ENCODE measurements at places on chromosomes 4 and X.

GRCh38 chr4:153497091-153497531, 31.0 kb downstream of the TMEM131L start:
- DNase-seq, result no peak

DNA sequence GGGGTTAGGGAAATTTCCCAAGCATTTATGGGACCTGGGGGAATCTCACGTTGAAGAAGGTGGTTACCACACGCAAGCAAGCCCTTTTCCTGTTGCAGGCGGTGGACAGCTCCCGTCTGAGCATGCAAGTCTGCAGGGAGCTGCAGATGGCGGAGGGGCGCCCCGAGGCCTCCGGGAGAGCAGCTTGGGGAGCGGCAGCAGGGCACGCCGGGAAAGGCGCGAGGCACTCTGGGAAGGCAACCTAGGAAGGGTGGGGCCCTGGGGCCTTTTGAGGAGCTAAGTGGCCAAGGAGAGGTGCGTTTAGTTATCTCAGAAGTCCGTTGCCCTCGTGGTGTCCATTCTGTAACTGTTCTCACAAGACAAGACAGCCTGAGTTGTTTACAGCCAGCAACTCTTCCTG, 57.0 kb upstream of the SLC25A4 start:
- DNase-seq, result no peak

DNA sequence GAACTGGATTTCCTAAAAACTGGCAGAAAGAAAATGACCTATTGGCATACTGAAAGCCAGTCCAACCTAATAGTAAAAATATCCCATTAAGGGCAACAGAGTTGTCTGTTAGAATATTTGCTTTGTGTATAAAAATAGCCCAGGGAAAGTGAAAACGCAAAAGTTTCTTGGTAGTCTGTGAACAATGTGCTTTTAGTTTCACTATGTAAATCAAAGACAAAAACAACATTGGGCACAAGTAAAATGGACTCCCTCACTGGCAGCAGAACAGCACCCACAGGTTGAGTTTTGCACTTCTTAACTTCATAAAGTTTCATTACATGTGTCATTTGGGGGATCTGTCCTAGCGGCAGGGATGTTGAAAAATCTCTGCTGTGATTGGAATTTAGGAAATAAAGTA, 4.3 kb upstream of the FGG start:
- DNase-seq, result no peak

- DNase-seq, result no peak
Measured at GRCh38 chrX:107750861-107751445, 24.6 kb downstream of the TSC22D3 start.

DNA sequence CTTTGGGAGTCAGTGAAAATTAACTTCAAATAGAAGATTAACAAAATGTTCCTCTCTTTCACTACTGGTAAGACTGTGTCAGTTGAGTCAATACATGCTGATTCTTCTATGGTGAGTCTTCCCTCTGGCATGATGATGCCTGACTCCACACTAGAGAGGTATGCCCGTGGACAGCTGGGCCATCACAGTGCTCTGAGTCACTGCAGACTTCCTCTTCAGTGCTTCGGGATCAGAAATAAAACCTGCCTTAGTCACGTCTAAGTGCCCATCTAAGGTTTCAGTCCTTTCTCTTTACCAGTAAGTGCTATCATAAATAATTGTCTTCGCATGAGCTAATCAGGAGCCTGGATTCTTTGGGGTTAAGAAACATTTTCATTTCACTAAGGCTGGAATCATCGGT, 1.6 kb upstream of the ASB5 start:
- peak; percentile 97 for DNase-seq

DNA sequence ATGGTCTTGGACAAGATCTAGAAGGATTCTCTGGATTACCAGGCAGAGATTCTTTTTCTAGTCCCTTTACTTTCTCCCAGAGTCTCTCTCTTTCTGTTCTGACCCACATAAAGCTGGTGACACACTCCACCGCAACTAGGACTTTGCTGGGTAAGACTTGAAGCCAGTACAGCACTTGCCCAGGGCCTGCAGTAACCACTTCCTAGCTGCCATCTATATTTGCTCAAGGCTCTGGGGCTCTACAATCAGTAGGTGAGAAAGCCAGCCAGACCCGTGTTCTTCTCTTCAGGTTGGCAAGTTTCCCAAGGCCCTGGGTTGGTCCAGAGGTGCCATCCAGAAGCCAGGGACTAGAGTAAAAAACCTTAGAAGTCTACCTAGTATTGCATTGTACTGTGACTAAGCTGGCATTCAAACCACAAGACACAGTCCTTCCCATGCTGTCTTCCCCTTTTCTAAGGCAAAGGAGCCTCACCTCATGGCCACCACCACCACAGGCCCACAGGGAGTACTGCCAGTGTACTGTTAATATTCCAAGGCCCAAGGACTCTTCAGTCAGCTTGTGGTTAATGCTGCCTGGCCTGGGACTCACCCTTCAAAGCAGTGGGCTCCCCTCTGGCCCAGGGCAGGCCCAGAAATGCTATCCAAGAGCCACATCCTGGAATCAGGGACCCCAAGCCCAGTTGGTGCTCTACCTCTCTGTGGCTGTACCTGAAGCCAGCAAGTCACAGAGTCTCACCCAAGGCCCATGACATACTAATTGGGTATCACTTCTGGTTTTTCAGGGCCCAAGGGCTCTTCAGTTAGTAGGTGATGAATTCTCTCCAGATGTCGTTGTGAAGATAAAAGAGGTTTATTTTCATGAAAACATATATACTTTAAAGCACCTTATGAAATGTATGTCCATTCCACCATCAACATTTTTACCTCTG, 54.7 kb downstream of the CD38 start:
- DNase-seq, result no peak

- DNase-seq, result no peak
Measured at GRCh38 chr4:159117968-159118367, 15.1 kb downstream of the RAPGEF2 start.

DNA sequence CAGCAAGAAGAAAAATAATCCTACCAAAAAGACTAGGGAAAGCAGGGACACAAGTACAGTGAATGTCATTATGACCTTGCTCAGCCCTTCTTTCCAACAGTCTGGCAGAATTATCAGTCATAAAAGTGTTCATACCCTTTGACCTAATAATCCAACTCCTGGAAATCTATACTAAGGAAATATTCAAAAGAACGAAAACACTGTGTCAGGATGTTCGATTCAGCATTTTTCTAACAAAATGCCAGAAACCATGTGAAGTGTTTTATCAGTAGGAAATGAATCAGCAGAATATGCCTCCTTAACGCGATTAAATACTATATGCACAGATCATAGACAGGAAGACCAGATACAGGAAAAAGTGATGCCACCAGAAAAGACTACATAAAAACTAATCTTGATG, 16.2 kb upstream of the S100G start:
- DNase-seq, result no peak

- DNase-seq, result no peak
Measured at GRCh38 chr4:72031868-72032608, at the start of gene NPFFR2. TSS of gene NPFFR2 (plus strand) at chr4:72032000. CDS start at chr4:72128592, 96,592 bp downstream.

- no peak for DNase-seq
Measured at GRCh38 chr4:118035309-118035708, 1.0 kb downstream of the NDST3 start.

- no peak for DNase-seq
Measured at GRCh38 chr4:19177616-19178015, 1074.1 kb upstream of the SLIT2 start.

GRCh38 chr4:113077575-113077974, 28.1 kb downstream of the ANK2 start:
- no peak for DNase-seq

DNA sequence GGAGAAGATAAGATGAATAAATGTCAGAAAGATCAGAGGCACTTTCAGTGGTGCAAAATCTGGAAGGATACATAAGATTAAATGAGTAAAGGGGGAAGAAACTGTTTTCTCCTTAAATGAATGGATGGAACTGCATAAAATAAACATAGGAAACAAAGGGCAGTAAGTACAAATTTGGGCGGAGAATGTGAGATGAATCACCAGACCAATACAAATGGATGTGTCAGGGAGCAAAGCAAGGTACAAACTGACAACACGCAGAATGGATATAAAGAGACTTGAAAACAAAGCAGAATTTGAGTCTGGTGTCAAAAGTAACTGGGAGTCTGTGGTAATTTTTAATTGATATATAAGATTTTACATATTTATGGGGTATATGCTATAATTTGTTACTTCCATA, 175.3 kb upstream of the PCDH18 start:
- DNase-seq, result no peak

GRCh38 chr4:83582289-83582785, 46.4 kb downstream of the GPAT3 start:
- peak; percentile 36 for DNase-seq

All from GM04504 (cell line).